H9 (cell line): ENCODE measurements at places on chromosomes 2 and 18. TPM values are rescaled to one million over a fixed set of nuclear protein-coding genes. Genes with fewer than 3 reads are reported as not detected.

DNA sequence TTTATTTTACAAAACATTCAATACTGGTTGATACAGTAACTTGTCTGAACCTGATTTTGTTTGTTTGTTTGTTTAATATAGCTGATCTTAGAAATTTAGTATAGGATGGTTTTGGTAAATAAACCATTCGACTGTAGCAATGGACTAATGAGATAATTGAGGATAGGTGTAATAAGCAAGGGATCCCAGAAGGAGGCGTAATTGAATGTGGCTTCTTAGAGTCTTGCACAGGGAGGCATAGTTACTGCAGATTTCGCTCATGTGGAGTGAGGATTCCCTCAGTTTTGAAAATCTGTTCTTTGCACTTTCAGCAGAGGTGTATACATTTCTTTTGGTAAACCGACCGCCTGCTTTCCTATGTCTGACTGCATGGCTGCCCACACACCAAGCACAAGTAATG, 709.6 kb downstream of the SOCS6 start:
- no peak overlapping the region for H3K27ac ChIP-seq
- DNase-seq: no peak
- no peaks in the 10 kb centered on the region for H3K4me1 ChIP-seq
- H3K4me3 ChIP-seq: no peak overlapping the region
- H3K36me3 ChIP-seq: no peaks in the 10 kb centered on the region
- H3K27me3 ChIP-seq: no peaks in the 10 kb centered on the region

DNA sequence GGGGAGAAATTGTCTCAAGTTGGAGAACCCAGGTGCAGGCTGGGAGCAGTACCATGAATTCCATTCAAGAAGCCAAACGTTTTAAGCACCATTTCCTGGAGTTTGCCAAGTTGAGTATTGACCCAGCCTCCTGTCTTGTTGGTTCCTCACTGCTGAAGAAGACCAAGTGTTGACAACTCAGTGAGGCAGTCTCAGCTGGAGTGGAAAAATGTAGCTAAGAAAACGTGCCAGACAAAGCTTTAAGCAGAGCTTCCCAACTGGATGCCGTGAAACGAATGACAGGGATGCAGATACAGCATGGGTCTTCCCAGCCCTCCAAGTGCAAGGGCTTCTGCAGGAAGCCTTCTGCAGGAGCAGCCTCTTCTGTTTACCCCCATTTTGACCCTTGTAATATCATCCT, 778 bp upstream of the INPP1 start:
- peaks cover 2% of the 10 kb centered on the region; the same call in 1 of the 2 replicates for H3K4me1 ChIP-seq
- no peak for DNase-seq
- H3K27ac ChIP-seq: no peak overlapping the region
- no peaks in the 10 kb centered on the region for H3K27me3 ChIP-seq

GRCh38 chr2:10410001-10410822, 37.9 kb downstream of the ODC1 start:
- no peaks in the 10 kb centered on the region; the same call in 1 of the 2 replicates for H3K4me1 ChIP-seq
- no peak overlapping the region for H3K4me3 ChIP-seq
- no peak for DNase-seq

DNA sequence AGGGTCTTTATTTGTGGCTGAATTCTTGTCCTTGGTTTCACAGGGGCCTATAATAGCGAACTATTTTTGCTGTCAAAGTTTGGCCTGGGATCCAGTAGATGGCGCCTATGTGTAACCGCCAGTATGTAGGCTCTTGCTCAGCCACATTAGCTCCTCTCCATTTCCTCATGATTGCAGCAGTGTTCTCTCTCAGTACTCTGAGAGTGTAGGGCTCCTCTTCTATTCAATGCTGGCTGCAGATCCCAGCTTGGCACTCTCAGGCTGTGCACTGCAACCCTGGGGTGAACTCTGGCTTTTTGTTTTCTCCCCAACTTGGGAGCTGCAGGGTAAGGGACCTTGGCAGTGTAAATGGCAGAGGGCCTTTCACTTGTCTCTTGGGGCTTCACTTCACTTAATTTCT, 344.6 kb upstream of the CHAC2 start:
- H3K4me1 ChIP-seq: no peaks in the 10 kb centered on the region
- H3K27ac ChIP-seq: no peak overlapping the region
- H3K4me3 ChIP-seq: no peak overlapping the region
- DNase-seq: peak; percentile 74

DNA sequence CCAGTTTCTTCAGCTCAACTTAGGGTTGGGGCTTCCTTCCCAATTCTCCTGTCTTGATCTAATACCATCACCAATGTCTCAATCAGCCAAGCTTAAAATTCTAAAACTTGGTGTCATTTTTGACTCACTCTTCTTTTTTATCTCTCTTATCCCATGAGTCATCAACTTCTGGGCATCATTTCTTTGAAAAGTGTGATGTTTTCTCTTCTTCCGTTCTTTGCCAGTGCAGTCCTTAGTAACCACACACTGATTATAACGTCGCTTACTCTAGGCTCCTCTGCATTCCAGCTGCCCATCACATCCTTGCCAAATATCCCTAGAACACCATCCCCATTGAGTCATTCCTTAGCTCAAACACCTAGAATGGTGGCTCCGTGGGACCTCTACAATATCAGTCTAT, 27.4 kb upstream of the MRO start:
- H3K36me3 ChIP-seq: no peaks in the 10 kb centered on the region
- no peak overlapping the region for H3K27ac ChIP-seq
- no peaks in the 10 kb centered on the region for H3K27me3 ChIP-seq
- H3K4me3 ChIP-seq: no peak overlapping the region
- H3K4me1 ChIP-seq: no peaks in the 10 kb centered on the region

GRCh38 chr2:57880967-57881366, 165.6 kb upstream of the VRK2 start:
- no peaks in the 10 kb centered on the region for H3K27me3 ChIP-seq
- no peak for DNase-seq
- no peak overlapping the region for H3K27ac ChIP-seq
- H3K4me3 ChIP-seq: no peak overlapping the region
- no peaks in the 10 kb centered on the region for H3K36me3 ChIP-seq

DNA sequence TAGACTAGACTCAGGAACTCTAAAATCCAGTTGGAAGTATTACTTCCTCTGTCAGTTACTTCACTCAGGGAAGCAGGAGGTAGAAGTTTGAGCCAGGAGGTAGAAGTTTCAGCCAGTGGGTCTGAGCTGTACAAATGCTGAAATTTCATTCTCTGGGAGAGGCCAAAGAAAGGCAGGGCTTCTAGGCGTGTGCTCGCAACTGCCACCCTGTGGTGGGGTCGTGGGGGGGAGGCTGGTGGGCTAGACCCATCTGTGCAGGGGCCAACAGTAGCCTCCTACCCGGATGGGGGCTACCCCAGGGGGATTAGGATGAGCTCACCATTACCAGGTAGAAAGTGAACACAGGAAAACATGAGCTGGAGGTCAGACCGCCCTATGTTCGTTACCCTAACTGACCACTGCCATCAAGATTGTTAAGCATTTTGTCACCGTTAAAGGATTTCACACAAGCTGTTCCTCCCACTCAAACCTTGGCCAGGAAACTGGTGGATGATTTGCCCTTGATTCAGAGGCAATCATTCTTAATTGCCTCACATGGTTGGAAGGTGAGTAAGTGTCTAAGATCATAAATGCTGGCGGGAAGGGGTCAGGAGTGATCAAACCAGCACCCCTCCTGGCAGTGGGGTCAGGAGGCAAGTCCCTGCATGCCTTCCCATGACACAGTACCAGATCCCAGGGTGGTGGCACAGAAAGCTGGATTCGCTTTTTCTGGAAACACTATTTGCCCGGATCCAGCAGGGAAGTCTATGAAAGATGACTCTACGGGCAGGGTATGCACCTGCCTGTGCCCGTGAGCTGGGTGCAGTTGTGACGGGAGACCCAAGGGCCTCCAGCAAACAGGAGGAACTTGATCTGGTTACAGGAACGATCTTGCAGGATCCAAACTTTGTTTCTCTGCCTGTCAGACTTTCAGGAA, 5.2 kb upstream of the FHL2 start:
- H3K4me1 ChIP-seq: peaks cover 2% of the 10 kb centered on the region; the same call in 1 of the 2 replicates
- peak; percentile 60 for DNase-seq
- H3K4me3 ChIP-seq: no peak overlapping the region
- no peaks in the 10 kb centered on the region for H3K36me3 ChIP-seq
- H3K27me3 ChIP-seq: peaks cover 12% of the 10 kb centered on the region; the same call in 1 of the 2 replicates

DNA sequence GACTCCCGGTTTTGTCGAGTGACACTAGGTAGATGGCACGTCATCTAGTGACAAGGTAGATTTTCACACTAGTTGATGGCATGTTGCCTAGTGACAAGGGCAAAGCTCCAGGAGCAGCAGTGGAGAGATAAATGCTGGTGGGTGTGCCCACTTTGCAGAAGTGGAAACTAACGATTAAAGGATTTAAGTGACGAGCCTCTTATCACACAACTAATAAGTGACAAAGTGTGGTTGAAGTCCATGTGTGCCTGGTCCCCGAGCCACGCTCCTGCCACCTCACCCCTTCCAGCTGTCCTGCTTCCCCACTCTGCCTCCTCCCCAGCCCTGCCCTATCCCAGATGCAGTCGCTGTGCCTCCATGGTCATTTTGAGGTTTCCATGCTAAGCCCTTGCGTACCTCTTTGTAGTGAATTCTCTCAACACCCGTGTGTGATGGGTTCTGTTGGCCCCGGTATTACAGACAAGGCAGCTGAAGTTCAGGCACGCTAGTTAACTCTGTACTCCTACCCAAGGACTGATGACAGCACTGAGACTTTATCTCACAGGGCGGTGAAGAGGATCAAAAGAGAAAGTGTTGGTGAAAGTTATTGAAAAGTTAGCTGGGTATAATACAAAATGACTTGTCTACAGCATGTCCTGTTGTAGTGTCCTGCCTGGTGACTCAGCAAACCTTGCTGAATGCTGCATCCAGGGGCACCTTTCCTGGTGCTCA, 113.4 kb upstream of the GLI2 start:
- no peaks in the 10 kb centered on the region for H3K4me1 ChIP-seq
- no peaks in the 10 kb centered on the region for H3K27me3 ChIP-seq

GRCh38 chr2:63977904-63978303, 41.3 kb downstream of the VPS54 start:
- no peak for DNase-seq
- no peak overlapping the region for H3K27ac ChIP-seq
- H3K4me1 ChIP-seq: no peaks in the 10 kb centered on the region

GRCh38 chr2:236086971-236087465, 81.2 kb downstream of the GBX2 start:
- H3K27me3 ChIP-seq: no peaks in the 10 kb centered on the region
- H3K36me3 ChIP-seq: no peaks in the 10 kb centered on the region
- DNase-seq: peak; percentile 73
- H3K27ac ChIP-seq: peak overlapping the region; percentile 49

- no peaks in the 10 kb centered on the region for H3K4me1 ChIP-seq
- DNase-seq: no peak
- H3K27me3 ChIP-seq: no peaks in the 10 kb centered on the region
- no peak overlapping the region for H3K27ac ChIP-seq
- H3K4me3 ChIP-seq: no peak overlapping the region
Measured at GRCh38 chr18:32391126-32391525, 79.6 kb downstream of the GAREM1 start.

- no peaks in the 10 kb centered on the region for H3K36me3 ChIP-seq
- H3K4me3 ChIP-seq: no peak overlapping the region
- no peaks in the 10 kb centered on the region for H3K4me1 ChIP-seq
- no peak for DNase-seq
Measured at GRCh38 chr2:238128061-238128440, 10.4 kb upstream of the KLHL30 start.

- H3K4me3 ChIP-seq: no peak overlapping the region
- H3K36me3 ChIP-seq: no peaks in the 10 kb centered on the region
- no peaks in the 10 kb centered on the region for H3K27me3 ChIP-seq
- DNase-seq: no peak
- H3K27ac ChIP-seq: no peak overlapping the region
Measured at GRCh38 chr2:132656266-132656975, 13.6 kb downstream of the LYPD1 start.

- no peaks in the 10 kb centered on the region for H3K36me3 ChIP-seq
- H3K27ac ChIP-seq: no peak overlapping the region
- H3K4me3 ChIP-seq: no peak overlapping the region
- no peaks in the 10 kb centered on the region for H3K27me3 ChIP-seq
- H3K4me1 ChIP-seq: no peaks in the 10 kb centered on the region; the same call in 1 of the 2 replicates
Measured at GRCh38 chr18:23918395-23919032, 96.0 kb upstream of the TTC39C start.

DNA sequence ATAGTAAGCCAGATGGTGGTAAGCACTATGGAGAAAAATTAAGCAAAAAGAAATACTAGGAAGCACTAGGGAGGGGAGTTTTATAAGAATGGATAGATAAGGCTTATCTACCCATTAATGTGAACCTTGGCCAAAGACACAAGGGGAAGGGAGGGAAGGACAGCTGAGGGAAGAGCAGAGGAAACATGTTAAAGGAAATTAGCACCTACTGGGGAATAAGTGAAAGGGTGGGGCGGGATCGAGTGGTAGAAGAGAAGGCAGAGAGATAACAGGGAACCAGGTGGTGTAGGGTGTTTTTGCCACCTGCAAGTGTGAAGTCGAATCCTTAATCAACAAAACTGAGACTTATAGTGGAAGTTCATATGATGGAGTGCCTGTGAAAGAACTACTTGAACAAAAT, 1.7 kb downstream of the UNC80 start:
- H3K36me3 ChIP-seq: no peaks in the 10 kb centered on the region
- no peak overlapping the region for H3K27ac ChIP-seq
- DNase-seq: no peak
- H3K4me3 ChIP-seq: no peak overlapping the region
- no peaks in the 10 kb centered on the region for H3K4me1 ChIP-seq

GRCh38 chr2:1687254-1687653, 57.1 kb downstream of the PXDN start:
- no peak overlapping the region for H3K4me3 ChIP-seq
- H3K27me3 ChIP-seq: no peaks in the 10 kb centered on the region
- peaks cover 4% of the 10 kb centered on the region; the same call in 2 of the 3 replicates for H3K36me3 ChIP-seq

- no peak overlapping the region for H3K27ac ChIP-seq
- H3K27me3 ChIP-seq: no peaks in the 10 kb centered on the region
- DNase-seq: peak; percentile 71
Measured at GRCh38 chr18:35949903-35950627, 22.4 kb upstream of the RMP24 start.

DNA sequence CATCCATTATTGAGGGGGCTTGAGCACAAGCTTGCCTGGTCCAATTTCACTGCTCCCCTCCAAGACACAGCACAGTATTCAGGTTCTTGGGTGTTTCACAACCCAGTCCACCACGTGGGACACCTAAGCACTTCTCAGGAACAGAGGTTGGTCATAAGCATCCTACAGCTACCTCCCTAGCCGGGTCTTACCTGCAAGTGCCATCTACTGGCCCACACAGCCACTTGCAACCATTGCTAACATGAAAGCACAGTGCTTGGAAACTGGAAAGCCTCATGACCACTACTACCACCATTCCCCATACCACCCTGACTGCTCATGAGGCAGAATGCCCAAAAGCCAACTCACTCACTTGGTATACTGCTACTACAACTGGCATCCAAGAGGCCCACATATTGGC, 105.7 kb upstream of the RPRM start:
- peak; percentile 43 for DNase-seq
- H3K4me1 ChIP-seq: no peaks in the 10 kb centered on the region
- peaks cover 23% of the 10 kb centered on the region for H3K36me3 ChIP-seq
- no peak overlapping the region for H3K4me3 ChIP-seq
- H3K27me3 ChIP-seq: no peaks in the 10 kb centered on the region

GRCh38 chr2:172253190-172254052, 150.7 kb upstream of the DLX2 start:
- H3K27ac ChIP-seq: no peak overlapping the region
- DNase-seq: no peak
- H3K4me3 ChIP-seq: no peak overlapping the region
- peaks cover 3% of the 10 kb centered on the region; the same call in 1 of the 2 replicates for H3K4me1 ChIP-seq
- no peaks in the 10 kb centered on the region for H3K27me3 ChIP-seq

Gene MROH2A
- not detected in 2 replicates for total RNA-seq

Gene SATB2
- total RNA-seq: 23.0 and 23.8 TPM in 2 replicates

Gene MRPS5
- total RNA-seq: 50.9 and 51.4 TPM in 2 replicates

Gene FAM117B
- 24.0 and 24.5 TPM in 2 replicates for total RNA-seq

Gene AQP4
- 0.31 and 0.42 TPM in 2 replicates for total RNA-seq

Gene CNDP1
- total RNA-seq: 0.29 TPM in 1 of 2 replicates, not detected in the other

Gene GPR39
- 0.20 and 0.50 TPM in 2 replicates for total RNA-seq

Gene RAB27B
- total RNA-seq: 0.15 and 0.24 TPM in 2 replicates

Gene CHRND
- total RNA-seq: not detected in 2 replicates

Gene GKN2
- total RNA-seq: not detected in 2 replicates
